ENCODE measurements at places on chromosomes 3 and 15. TPM values are rescaled to one million over a fixed set of nuclear protein-coding genes. Genes with fewer than 3 reads are reported as not detected.

DNA sequence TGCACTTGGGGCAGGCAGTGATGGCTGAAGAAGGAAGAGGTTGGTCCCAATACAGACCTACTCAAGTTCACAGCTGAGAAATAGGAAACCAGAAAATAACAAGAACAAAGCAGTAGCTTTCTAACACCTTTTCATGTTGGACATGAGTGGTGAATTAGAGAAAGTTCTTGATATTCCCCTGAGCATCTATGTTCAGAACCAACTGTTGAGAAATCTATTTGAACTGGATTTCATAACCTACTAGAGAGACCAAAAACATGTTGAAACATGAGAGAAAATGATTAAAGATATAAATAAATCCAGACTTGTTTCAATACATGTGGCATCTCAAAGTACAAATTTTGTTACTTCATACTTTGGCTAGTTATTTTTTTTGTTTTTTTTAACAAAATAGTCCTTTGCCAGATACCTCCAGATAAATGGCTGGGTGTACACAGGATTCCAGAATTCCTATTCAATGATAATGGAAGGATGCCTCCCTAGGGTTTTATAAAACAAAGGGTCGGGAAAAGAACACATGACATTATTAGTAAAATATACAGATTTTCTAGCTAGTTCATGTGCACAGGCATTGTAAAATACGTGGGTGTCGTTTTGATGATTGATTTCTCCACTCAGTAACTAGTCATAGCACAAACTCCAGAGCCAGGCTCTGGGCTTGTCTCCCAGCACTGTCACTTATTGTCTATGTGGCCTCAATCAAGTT is 34.4 kb upstream of the TNFSF10 start:
- H3K27ac ChIP-seq, result no peak overlapping the region
- H3K36me3 ChIP-seq, result no peaks in the 10 kb centered on the region

DNA sequence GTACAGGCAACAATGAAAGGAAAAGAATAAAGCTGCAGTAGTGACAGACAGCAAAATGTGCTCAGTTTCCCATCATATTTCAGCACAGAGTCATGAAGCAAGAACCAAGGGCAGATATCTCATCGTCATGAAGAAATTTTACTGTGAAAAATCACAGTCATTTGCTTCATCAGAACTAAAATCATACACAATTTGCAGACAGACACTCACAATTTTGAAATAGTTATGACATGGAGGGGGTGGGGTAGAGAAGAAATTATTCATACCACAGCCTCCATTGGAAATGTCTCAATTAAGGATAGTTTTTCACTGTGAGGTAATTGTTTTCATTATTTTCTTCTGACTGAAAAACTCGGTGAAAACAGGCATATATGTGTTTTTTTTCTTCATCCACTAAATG is 78.8 kb upstream of the CNTN3 start:
- DNase-seq, result no peak
- no peaks in the 10 kb centered on the region for H3K36me3 ChIP-seq
- H3K27me3 ChIP-seq, result no peaks in the 10 kb centered on the region
- H3K4me1 ChIP-seq, result no peaks in the 10 kb centered on the region
- H3K4me3 ChIP-seq, result no peak overlapping the region
- no peak overlapping the region for H3K27ac ChIP-seq

The SLC24A5 gene
- not detected for polyA plus RNA-seq

- no peak for DNase-seq
- peak overlapping the region; percentile 84 for H3K27ac ChIP-seq
- H3K4me3 ChIP-seq, result no peak overlapping the region
- no peaks in the 10 kb centered on the region for H3K27me3 ChIP-seq
Observed at GRCh38 chr3:151770956-151771355, 37.2 kb downstream of the AADACL2 start.

- H3K27me3 ChIP-seq, result no peaks in the 10 kb centered on the region
- H3K4me3 ChIP-seq, result no peak overlapping the region
- peaks cover 29% of the 10 kb centered on the region for H3K4me1 ChIP-seq
- DNase-seq, result no peak
- H3K27ac ChIP-seq, result no peak overlapping the region
Observed at GRCh38 chr3:46898321-46899150, 21.0 kb downstream of the PTH1R start.

DNA sequence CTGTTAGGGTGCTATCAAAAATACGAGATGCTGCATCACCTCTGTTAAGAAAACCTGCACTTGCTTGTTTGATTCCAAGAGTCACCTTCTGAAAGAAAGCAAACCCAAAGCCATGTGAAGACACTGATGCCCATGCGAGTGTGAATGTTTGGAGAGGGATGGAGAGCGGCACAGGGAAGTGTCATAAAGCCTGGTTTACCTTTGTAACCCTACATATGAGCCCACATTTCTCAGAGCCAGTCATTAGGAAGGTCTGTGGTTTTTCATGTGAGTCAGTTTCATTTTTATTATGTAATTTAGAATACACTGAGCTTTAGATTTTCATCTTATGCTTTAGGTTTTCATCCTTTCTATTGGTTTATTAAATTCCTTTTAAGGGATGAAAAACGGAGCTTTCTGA is 896.8 kb downstream of the ROBO1 start:
- no peaks in the 10 kb centered on the region for H3K27me3 ChIP-seq
- no peak overlapping the region for H3K4me3 ChIP-seq
- no peak for DNase-seq
- H3K27ac ChIP-seq, result 0 out of 2 replicates have a peak overlapping the region, but pooled peaks have one; percentile 50

GRCh38 chr3:126540951-126541627 is 17.1 kb downstream of the CHST13 start:
- no peaks in the 10 kb centered on the region for H3K27me3 ChIP-seq
- peaks cover 10% of the 10 kb centered on the region for H3K4me1 ChIP-seq
- H3K27ac ChIP-seq, result no peak overlapping the region
- no peaks in the 10 kb centered on the region for H3K36me3 ChIP-seq

- no peaks in the 10 kb centered on the region for H3K36me3 ChIP-seq
- no peaks in the 10 kb centered on the region for H3K27me3 ChIP-seq
- H3K4me1 ChIP-seq, result peaks cover 11% of the 10 kb centered on the region
- DNase-seq, result no peak
Observed at GRCh38 chr15:60651101-60651500, 172.2 kb upstream of the ICE2 start.

The AP4E1 gene
- polyA plus RNA-seq, result 1.6 TPM

The ZNF385D gene
- 1.3 TPM for polyA plus RNA-seq

GRCh38 chr3:120649830-120650233 is 32.2 kb downstream of the HGD start:
- H3K36me3 ChIP-seq, result no peaks in the 10 kb centered on the region
- no peaks in the 10 kb centered on the region for H3K27me3 ChIP-seq
- no peak overlapping the region for H3K27ac ChIP-seq
- DNase-seq, result no peak

DNA sequence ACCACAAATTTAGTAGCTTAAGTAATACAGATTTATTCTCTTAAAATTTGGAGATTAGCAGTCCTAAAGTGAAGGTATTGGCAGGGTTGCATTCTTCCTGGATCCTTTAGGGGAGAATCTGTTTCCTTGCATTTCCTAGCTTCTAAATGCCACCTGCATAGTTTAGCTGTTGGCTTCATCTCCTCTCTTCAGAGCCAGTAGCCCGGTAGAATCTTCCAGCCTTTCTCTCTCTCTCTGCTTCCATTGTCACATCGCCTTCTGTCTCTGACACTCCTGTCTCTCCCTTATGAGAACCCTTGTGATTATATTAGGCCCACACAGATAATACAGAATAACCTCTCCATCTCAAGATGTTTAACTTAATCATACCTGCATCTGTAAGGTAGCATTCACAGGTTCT is 21.4 kb downstream of the FAM98B start:
- no peak for DNase-seq
- no peaks in the 10 kb centered on the region for H3K27me3 ChIP-seq
- H3K27ac ChIP-seq, result no peak overlapping the region
- peaks cover 29% of the 10 kb centered on the region for H3K36me3 ChIP-seq
- H3K4me3 ChIP-seq, result no peak overlapping the region

DNA sequence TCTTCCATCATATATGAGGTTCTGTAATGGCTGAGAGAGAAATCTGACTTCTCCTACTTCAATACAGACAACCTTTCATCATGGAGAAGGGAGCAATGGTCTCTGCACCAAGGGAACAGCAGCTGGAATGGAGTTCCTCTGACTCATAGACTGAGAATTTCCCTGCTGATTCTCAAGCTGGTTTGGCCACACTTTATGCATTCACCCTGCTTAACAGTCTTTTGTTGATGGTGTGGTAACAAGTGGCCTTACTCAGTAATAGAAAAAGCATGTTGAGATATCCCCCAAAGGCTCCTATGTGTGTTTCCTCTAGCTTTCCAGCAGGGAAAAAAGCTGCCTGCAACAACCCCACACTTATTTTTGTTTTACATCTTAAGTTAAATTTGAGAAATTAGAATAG is 138.1 kb downstream of the GREM1 start:
- no peak overlapping the region for H3K4me3 ChIP-seq
- DNase-seq, result no peak
- H3K4me1 ChIP-seq, result no peaks in the 10 kb centered on the region

- no peaks in the 10 kb centered on the region for H3K27me3 ChIP-seq
- no peaks in the 10 kb centered on the region for H3K36me3 ChIP-seq
- no peak overlapping the region for H3K4me3 ChIP-seq
- H3K4me1 ChIP-seq, result no peaks in the 10 kb centered on the region
Observed at GRCh38 chr3:112845772-112846171, 892 bp downstream of the CD200R1L start.

DNA sequence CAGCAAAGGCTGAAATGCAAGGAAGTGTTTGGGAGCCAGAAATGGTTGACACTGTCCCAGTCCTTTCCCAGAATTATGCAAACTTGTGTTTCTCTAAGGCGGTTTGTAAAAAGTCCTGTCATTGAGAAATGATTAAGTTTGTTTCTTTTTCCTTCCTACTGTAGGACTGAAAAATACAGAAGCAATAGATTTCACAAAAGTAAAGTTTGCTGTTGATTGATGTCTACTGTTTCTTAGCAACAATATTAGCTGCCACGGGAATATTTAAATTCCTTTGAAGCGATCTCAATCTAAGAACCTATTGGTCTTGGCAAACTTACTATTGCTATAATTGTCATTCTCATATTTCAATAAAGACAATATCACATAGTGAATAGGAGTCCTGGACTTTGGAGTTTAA is 100.7 kb upstream of the IL12A start:
- no peak for DNase-seq
- peaks cover 31% of the 10 kb centered on the region for H3K36me3 ChIP-seq
- H3K27me3 ChIP-seq, result no peaks in the 10 kb centered on the region
- no peak overlapping the region for H3K4me3 ChIP-seq
- H3K4me1 ChIP-seq, result peaks cover 12% of the 10 kb centered on the region
- peak overlapping the region; percentile 14 for H3K27ac ChIP-seq

DNA sequence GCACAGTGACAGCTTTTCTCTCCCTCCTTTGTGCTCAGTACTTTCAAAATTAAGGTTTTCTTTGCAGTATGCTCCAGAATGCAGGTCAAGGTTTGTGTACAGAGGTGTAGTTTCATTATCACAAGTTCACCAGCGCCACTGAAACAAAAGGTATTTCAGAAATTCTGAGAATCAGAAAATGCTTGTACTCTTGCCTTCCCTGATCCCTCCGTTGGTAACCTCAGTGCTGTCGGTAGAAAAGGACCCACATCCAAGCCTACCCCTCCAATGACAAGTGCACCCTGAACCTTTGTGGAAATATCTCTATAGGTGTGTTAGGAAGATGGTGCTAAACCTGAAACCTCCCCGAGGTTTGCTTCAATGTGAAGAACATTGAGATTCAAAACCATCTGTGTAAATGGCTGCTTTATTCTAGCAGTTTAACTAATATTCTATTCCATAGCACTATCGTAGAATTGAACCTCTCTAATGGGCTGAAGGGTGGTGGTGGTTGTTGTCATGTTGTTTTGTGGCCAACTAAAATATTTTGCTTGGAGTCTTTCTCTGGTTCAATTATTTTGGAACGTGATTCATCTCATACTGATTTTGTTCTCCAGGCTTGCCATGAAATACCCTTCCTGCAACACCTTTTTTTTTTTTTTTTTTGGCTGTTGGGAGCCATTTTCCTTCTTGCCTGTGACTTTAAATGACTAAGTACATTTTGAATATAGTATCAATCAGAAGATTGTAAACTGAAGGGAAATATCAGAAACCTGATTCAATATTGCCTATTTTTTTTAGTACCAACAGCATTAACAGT is 20.7 kb downstream of the ZBTB38 start:
- peaks cover 19% of the 10 kb centered on the region for H3K4me1 ChIP-seq
- H3K27ac ChIP-seq, result peak overlapping the region; percentile 94
- H3K27me3 ChIP-seq, result no peaks in the 10 kb centered on the region

- DNase-seq, result peak; percentile 24
- no peaks in the 10 kb centered on the region for H3K27me3 ChIP-seq
- no peaks in the 10 kb centered on the region for H3K36me3 ChIP-seq
- no peak overlapping the region for H3K4me3 ChIP-seq
- no peak overlapping the region for H3K27ac ChIP-seq
Observed at GRCh38 chr15:81813215-81813614, 232.6 kb downstream of the MEX3B start.

DNA sequence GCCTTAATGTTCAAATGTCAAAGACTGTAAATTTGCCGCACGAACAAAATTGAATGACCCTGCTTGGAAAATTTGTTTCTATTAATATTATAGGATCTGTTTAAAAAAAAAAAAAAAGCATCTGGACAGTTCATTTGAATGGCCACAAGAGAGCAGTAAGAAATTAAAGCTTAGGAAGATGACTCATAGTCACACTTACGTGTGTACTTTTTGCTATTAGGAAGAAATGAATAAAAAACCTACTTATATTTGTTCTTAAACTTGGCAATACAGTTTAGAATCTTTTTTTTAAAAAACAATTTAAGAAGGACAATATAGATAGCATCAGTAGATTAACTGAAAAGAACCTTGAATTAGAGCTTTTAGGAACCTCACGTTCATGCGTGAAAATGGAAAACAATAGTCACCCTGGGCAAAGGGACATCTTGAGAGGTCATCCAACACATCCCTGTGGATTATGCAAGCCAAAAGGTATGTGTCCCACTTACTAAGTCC is 621.8 kb downstream of the MECOM start:
- H3K4me3 ChIP-seq, result no peak overlapping the region
- no peaks in the 10 kb centered on the region for H3K27me3 ChIP-seq
- H3K27ac ChIP-seq, result no peak overlapping the region

The TBCCD1 gene
- 6.5 TPM for polyA plus RNA-seq

- DNase-seq, result no peak
- H3K36me3 ChIP-seq, result no peaks in the 10 kb centered on the region
- H3K4me1 ChIP-seq, result no peaks in the 10 kb centered on the region
- no peak overlapping the region for H3K4me3 ChIP-seq
- no peak overlapping the region for H3K27ac ChIP-seq
- no peaks in the 10 kb centered on the region for H3K27me3 ChIP-seq
Observed at GRCh38 chr3:103083848-103084631, 649.2 kb downstream of the ZPLD1 start.

GRCh38 chr3:132871956-132872355 is 149.7 kb upstream of the NPHP3 start:
- no peaks in the 10 kb centered on the region for H3K27me3 ChIP-seq
- DNase-seq, result no peak
- no peak overlapping the region for H3K27ac ChIP-seq
- H3K4me1 ChIP-seq, result no peaks in the 10 kb centered on the region
- H3K36me3 ChIP-seq, result no peaks in the 10 kb centered on the region

- DNase-seq, result no peak
- no peak overlapping the region for H3K4me3 ChIP-seq
- peaks cover 6% of the 10 kb centered on the region for H3K4me1 ChIP-seq
- no peaks in the 10 kb centered on the region for H3K36me3 ChIP-seq
Observed at GRCh38 chr15:43954181-43954621, 127.4 kb downstream of the WDR76 start.

GRCh38 chr15:75776065-75776423 is 63.4 kb upstream of the CSPG4 start:
- no peaks in the 10 kb centered on the region for H3K36me3 ChIP-seq
- H3K4me1 ChIP-seq, result no peaks in the 10 kb centered on the region
- no peak overlapping the region for H3K4me3 ChIP-seq
- DNase-seq, result no peak
- peaks cover 21% of the 10 kb centered on the region for H3K27me3 ChIP-seq

The C2CD4B gene
- polyA plus RNA-seq, result not detected

- peaks cover 8% of the 10 kb centered on the region for H3K36me3 ChIP-seq
- H3K27ac ChIP-seq, result peak overlapping the region; percentile 16
- no peak overlapping the region for H3K4me3 ChIP-seq
Observed at GRCh38 chr15:35481992-35482391, 64.0 kb downstream of the DPH6 start.
